ENCODE measurements at places on chromosomes 1 and 21.

DNA sequence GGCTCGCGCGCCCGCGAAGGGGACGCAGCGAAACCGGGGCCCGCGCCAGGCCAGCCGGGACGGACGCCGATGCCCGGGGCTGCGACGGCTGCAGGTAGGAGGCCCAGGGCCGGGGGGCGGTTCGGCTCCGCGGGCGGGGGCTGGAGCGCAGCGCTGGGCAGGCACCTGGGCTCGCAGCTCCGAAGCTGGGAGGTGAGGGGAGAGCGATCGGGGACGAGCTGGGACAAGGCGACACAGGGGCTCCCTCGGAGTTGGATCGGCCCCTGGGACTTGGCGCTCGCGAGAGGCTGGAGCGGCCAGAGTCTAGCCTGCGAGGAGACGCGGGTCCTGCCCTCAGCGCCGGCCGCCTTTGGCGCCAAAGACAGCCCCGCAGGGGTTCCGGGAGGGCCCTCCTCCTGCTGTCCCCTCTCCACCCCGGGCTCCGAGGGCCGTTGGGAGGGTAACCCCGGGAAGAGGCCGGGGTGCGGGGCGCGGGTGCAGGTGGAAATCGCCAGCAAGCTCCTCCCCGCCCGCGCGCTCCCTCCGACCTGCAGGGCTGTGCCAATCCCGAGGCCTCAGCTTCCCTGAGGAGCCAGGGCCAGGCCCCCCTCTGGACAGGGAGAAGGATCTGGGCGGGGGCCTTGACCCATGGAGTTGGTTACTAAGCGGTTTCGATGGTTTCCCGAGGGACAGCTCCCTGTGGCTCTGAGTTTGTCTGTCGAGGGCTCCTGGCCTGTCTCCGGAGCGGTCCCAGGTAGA is 401 bp downstream of the TP73 start:
- DNase-seq, result no peak

GRCh38 chr1:23953020-23953419 is 6.6 kb upstream of the PNRC2 start:
- DNase-seq, result no peak

GRCh38 chr21:38352536-38353219 is 95.9 kb downstream of the KCNJ15 start:
- peak; percentile 80 for DNase-seq

- no peak for DNase-seq
Observed at GRCh38 chr1:18062185-18062584, 45.4 kb upstream of the IGSF21 start.

DNA sequence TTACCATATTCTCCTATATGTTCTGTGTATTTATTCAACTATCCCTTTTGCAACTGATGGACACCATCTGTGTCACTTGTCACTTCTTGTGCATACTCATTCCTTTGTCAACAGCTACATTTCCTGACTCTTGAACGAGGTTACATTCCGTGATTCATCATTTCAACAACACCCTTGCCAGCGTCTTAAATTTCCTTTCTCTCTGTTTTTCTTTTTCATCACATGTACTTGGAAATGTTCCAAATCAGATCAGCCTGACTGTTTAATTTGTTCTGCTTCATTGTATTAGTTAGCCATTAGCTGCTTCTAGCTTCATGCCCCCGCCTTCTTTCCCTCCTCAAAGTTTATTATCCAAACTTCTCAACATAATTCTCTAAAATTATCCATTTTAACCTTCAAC is 173.0 kb downstream of the ADGRL4 start:
- DNase-seq, result peak; percentile 72

DNA sequence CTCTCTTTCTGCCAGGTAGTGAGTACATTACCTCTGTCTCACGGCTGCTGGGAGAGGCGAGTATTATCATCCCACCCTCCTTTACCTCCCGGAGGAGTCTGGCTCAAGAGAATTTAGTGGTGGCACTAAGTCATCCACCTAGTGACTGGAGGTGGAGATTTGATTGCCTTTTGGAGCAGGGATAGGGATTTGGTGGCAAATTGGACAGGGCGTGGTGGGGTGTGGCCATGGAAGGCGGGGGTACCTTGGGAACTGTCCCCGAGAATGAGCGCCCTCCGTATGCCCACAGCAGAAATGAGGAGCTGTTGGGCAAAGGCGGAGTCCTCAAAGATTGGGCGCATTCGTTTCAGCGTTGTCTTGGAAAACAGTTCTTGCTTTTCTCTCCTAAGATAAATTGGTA is 32.1 kb upstream of the HMGN1 start:
- DNase-seq, result no peak

DNA sequence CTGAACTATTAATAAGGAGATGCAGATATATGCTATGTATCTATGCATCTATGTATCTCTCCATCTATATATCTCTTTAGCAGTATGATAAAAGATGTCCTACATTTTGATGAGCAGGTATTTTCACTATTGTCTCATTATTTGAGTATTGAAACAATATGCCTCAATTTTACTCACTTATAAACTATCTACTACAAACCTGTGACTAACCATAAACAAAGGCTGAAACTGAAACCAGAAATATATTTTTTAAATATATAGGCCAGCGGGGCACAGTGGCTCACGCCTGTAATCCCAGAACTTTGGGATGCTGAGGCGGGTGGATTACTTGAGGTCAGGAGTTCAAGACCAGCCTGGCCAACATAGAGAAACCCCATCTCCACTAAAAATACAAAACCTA is 22.0 kb downstream of the EIF4G3 start:
- no peak for DNase-seq

- no peak for DNase-seq
Observed at GRCh38 chr1:97832481-97832880, 88.4 kb downstream of the DPYD start.

- DNase-seq, result peak; percentile 47
Observed at GRCh38 chr1:59063501-59063900, 233.4 kb upstream of the FGGY start.

GRCh38 chr1:28108001-28108400 is 19.6 kb upstream of the EYA3 start:
- DNase-seq, result no peak

- DNase-seq, result no peak
Observed at GRCh38 chr1:20398744-20399143, 87.3 kb downstream of the CAMK2N1 start.

All from kidney capillary endothelial cell (primary cell).